ENCODE measurements at places on chromosomes 1 and 21.

- DNase-seq: no peak
Measured at GRCh38 chr1:69898403-69898947, 306.9 kb downstream of the LRRC40 start.

DNA sequence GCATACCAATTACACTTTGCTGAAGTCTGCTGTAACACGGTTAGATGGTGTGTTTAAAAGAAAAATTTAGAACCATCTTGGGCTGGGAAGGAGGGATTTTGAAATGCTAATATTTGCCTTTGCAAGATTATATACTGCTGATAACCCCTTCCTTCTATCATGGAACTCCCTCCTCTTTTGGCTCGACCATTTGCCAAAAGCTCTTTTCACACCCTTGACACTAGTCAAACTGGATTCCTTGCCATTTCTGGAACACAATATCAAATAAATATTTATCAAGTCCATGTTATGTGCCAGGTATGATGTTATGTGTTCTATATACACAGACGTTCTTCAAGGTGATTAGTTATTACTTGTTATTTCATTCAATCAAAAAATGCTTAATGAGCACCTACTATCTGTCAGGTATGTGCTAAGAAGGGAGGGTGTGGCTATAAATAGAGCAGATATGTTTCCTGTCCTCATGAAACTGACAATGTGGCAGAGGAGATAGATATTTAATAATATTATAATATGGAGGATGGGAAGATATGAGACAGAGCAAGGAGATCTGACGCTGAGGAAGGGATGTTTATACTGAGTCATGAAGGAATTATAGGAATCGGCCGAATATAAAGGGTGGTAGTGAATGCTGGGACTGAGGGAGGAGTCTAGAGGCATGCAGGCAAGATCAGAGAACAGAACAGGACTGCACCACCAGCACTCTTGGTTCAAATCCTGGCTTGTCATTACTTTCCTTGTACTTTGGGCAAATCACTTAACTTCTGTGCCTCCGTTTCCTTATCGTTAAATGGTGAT lies 16.1 kb upstream of the XPR1 start:
- no peak for DNase-seq

- no peak for DNase-seq
Measured at GRCh38 chr1:58011978-58012377, 534.5 kb downstream of the OMA1 start.

- no peak for DNase-seq
Measured at GRCh38 chr1:87330057-87330884, 1.6 kb downstream of the LMO4 start.

GRCh38 chr1:14294860-14295536 lies 303.5 kb upstream of the KAZN start:
- DNase-seq: no peak

DNA sequence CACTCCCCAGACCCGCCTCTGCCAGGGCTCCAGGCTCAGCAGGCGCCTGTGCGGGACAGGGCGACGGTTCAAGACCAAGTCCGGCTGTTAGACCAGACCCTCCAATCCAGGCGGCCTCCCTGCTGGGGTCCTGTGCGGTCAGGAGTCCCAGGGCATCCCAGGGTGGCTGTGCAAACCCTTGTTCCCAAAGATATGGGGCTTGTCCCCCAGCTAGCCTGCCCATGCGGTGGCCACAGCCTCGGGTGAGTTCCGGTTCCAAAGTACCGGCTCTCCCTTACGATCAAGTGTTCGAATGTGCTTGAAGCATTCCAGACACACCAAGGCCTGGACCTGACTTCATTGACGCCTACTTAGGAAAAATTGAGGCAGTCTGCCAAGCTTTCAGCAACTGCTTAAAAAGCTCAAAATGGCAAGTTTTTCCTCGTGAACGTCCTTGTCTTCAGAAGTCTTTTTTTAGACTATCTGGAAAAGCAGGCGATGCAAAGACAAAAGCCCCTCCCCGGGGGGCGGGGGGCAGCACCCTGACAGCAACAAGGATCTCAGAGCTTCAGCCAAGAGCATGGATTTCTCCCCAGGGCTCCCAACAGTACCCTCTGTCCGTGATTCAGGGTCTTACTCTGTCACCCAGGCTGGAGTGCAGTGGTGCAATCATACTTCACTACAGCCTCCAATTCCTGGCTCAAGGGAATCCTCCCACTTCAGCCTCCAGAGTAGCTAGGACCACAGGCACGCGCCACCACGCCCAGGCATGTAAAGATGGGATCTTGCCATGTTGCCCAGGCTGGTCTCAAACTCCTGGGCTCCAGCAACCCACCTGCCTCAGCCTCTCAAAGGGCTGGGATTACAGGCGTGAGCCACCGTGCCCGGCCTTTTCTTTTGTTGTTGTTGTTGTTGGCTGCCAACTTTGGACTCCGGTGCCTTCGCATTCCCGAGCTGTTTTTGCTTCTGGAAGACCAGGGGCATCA lies 2.3 kb downstream of the FAAP20 start:
- DNase-seq: no peak

- no peak for DNase-seq
Measured at GRCh38 chr1:6904476-6905170, 119.4 kb downstream of the CAMTA1 start.

GRCh38 chr1:200980452-200980772 lies 43.1 kb downstream of the KIF21B start:
- no peak for DNase-seq

DNA sequence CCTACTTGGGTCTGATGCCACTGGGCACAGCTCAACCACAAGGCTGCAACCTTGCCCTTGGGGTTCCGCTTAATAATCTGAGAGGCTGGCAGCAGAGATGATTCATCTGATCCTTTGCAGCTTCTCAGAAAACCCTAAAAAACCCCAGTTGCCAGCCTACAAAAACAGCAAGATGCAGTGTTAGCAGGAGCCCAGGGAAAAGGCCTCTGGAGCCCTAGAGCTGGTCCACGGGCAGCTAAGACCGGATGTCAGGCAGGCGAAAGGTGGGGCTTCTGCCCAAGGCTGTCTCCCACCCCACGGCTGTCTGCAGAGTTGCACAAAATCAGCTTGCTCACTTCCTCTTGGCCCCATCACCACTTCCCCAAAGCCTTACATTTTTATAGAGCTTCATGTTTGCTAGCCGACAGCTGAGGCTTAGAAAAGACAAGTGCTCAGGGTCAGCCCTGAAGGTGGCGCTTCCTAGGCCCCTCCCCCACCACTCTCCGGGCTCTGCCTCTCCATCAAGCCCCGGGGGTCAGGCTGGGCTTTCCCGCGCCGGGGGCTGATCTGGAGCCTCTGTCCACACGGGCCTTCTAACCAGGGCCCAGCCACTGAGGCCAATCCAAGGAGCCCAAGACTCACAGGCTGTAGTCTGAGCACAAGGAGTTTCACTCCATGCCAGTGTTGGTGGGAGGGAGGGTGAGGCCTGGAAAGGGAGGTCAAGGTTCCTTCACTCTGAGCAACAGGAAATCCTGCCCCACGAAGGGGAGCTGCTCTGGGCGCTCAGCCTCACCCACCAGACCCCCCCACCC lies 4.2 kb upstream of the ADORA3 start:
- DNase-seq: peak; percentile 53

DNA sequence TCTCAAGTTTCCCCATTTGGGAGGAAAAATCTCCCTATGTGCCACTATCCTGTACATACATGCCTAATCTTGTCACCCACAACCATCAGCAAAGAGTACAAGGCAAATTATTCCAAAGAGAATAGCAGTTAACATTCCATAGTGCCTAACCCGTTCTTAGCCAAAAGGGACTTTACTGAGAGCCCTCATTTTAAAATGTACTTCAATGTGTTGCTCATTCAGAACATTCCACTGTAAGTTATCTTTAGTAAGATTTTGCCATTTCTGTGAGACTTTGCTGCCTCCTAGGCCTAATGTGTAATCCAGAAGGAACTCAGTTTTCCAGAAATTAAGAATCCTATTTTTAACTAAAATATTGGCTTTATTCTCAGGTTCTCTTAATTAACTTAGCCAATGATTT lies 11.3 kb upstream of the MRPL55 start:
- no peak for DNase-seq

- no peak for DNase-seq
Measured at GRCh38 chr1:154934358-154934948, 2.1 kb downstream of the PMVK start.

GRCh38 chr1:101137144-101138126 lies 99.4 kb upstream of the S1PR1 start:
- no peak for DNase-seq

GRCh38 chr1:56934430-56935060 lies 31.3 kb downstream of the C8B start:
- DNase-seq: no peak

GRCh38 chr21:32710069-32710784 lies 17.6 kb downstream of the SYNJ1 start:
- no peak for DNase-seq

GRCh38 chr1:38337711-38338110 lies 291.1 kb upstream of the POU3F1 start:
- no peak for DNase-seq

GRCh38 chr1:56758135-56758534 lies 61.1 kb downstream of the FYB2 start:
- no peak for DNase-seq

DNA sequence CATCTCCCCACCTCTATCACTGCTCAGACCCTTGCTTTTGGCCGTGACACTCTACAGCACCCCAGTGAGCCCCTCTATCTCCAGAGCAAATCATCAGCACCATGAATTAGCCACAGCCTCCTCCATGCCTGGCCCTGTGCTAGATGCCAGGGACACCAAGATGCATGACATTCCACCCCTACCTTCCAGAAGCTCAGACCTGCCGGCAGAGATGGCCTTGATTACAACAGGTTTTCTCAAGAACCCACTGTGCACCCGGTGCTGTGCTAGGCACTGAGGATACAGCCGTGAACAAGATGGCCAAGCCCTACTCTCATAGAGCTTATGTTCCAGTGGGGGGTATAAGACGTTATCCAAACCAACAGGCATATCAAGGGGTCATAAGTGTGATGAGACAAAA lies 30.6 kb downstream of the CDK18 start:
- DNase-seq: no peak

DNA sequence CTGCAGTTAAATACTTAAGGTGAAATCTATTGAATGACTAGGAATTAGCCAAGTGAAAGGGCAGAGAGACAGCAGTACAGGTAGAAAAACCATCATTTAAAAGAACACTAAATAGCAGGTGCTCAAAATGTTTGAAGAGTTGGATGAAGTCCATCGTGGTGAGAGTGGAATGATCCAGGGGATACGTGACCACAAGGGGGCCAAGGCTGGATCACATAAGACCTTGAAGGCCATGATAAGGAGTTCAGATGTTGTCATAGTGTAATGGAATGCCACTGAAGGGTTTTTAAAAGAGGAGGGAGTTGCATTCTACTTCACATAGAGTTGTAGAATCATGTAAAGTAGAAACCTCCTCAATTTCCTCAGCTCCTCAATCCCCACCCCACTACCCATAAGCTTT lies 34.8 kb upstream of the HOOK1 start:
- no peak for DNase-seq

GRCh38 chr1:98502937-98503336 lies 158.6 kb upstream of the SNX7 start:
- DNase-seq: no peak

DNA sequence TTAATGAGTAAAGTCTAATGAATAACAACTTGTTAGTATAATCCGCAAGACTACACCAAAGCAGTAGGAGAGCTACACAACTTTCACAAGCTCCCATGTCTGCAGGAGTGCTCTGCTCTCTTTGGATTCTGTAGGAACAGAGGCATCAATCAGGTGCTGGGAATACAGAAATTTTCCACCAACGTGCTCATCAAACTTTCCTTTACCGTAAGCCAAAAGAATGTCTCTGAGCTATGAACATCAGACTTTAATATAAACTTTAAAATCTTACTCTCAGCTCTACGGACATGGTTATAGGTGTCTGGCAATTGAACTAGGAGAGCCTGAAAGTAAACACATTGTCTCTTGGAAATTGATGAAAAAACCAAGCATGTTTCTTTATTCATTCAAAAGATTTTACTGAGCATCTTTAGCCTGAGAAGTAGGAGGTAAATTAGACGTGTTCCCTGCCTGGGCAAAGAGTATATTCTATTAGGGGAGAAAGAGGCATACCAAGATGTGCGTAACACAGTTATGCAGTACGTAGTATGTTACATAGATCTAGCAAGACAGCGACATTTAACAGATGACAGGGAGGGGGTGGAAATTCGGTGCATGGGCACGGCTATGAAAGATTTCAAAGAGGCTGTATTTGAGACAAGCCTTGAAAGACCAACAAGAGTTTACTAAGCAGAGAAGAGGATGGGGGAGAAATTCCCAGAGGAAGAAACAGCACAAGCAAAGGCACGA lies 85.2 kb downstream of the TM2D1 start:
- no peak for DNase-seq
